Panc1 (cell line): ENCODE measurements at places on chromosomes 13 and 19. TPM values are rescaled to one million over a fixed set of nuclear protein-coding genes. Genes with fewer than 3 reads are reported as not detected.
A peak's percentile ranks its signal among the peaks of the same experiment; 100 is the strongest.

DNA sequence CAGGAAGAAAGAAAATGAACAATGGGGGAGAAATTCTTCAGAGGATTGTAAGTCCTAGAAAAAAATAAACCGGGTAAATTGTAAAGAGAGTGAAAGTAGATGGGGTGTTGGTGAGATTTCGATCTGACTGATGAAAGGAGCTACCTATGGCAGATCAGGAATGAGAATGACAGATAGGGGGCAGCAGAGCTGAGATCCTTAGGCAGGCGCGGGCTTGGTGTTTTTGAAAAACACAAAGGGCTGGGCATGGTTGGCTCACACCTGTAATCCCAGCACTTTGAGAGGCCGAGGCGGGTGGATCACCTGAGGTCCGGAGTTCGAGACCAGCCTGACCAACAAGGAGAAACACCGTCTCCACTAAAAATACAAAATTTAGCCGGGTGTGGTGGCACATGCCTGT lies 1468.6 kb upstream of the SLC10A2 start:
- no peak for DNase-seq

DNA sequence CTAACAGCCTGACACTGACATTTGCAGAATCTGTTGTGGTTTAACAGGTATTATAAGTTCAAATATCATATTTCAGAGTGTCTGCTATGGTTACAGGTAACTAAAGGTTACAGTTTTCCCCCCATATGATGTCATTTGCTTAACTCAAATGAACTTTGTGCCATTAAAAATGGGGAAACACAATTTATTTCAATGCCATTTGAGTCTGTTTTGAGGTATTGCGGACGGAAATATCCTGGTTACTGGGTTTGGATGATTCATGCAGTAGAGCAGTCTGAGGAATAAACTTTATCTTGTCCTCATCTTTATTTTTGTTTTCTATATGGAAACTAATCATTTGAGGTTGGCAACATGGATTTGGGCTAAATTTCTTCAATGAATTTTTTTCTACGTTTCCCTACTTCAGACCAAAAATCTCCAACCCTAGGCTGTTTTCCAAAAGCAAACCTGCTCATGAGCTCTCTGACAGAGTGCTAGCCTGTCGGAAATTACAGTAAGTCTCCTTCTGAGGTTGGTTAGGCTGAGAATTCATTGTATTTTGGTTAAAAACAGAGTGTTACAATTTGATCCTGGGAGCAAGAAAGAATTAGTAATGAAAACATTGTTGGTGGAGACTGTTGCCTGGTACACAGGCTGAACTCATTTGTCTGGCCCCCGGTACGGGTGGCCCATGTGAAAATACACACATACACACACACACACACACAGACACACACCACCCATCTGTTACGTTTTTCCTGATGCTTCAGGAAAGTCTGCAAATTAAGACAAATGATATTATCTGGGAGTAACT lies 66.1 kb downstream of the AKAP11 start:
- DNase-seq, result no peak

DNA sequence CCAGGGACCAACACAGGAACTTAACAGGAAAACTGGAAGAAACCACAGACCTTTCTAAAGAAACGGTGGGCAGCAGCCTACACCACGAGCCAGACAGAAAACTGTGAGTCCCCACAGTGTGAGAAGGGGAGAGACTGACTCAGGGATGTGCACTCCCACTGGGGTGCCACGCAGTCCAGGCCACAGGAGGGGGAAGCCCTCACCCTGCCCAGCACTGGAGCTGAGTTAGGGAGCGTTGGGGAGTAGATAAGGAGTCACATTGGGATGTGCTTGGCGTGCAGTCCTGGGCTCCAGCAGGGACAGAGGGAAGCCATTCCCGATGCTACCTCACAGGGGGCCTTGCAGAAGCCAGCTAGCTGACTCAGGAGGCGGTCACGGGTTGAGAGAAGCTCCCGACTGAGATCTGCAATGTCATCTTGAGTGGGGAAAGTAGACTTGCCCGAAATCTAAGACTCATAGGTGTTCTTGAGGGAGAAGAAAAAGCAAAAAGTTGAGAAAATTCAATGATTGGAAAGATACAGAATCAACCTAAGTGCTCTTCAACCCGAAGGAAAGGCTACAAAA lies 17.3 kb downstream of the SIGLEC8 start:
- DNase-seq, result no peak

GRCh38 chr19:4284176-4284958 lies 5.3 kb downstream of the SHD start:
- DNase-seq, result no peak

DNA sequence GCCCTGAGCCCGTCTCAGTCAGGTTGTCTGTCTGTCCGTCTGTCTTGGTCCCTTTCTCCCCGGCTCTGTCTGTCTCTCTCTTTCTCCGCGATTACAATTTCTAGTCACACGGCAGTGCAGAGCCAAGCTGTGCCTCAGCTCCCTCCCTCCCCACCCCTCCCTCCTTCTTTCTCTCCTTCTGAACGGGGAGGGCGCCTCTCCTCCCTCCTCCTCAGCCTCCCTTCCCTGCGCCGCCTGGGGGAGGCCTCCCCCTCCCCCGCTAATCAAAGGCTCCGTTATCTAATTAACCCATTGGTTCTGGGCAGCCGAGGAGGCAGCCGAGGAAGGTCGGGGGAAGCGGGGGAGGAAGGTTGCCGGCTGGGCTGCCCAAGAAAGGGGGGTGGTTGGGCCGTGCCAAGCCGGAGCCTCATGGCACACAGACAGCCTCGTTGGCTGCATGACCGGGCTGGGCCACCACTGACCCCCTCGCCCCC lies 16.5 kb downstream of the LRRC4B start:
- no peak for DNase-seq

- DNase-seq, result no peak
Observed at GRCh38 chr19:16208064-16208759, 10.5 kb downstream of the AP1M1 start.

GRCh38 chr13:89832827-89833226 lies 1514.7 kb upstream of the MIR17HG start:
- DNase-seq, result no peak

GRCh38 chr13:41061914-41062837 lies 867 bp downstream of the WBP4 start:
- DNase-seq, result no peak

GRCh38 chr13:21777166-21777565 lies 106.3 kb downstream of the FGF9 start:
- no peak for DNase-seq

DNA sequence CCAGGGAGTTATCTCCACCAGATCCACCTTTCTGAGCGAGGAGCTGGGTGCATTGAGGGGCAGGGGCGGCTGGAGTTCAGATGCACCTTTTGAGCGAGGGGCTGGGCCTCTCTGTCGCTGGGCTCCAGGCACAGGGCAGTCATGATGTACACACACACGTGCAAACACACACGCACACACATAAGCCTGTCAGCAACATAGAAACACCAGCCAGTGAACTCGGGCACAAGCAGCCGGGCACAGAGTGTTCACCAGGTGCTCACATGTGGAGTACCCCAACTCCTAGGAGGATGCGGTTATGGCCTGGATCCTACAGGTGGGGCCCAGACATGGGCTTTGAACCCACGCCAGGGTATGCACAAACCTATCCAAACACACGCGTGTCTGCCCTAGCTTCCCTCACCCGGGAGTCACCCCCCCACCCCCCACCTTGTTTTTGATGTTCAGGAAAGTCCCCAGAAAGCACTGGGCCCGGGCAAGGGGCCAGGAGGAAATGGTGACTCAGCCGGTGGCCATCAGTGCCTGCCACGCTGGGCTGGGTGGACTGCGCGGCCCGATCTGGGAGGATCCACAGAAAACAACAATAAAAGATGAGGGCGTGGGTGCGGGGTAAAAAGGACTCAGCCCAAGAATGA lies 13.3 kb downstream of the ARRDC2 start:
- no peak for DNase-seq

DNA sequence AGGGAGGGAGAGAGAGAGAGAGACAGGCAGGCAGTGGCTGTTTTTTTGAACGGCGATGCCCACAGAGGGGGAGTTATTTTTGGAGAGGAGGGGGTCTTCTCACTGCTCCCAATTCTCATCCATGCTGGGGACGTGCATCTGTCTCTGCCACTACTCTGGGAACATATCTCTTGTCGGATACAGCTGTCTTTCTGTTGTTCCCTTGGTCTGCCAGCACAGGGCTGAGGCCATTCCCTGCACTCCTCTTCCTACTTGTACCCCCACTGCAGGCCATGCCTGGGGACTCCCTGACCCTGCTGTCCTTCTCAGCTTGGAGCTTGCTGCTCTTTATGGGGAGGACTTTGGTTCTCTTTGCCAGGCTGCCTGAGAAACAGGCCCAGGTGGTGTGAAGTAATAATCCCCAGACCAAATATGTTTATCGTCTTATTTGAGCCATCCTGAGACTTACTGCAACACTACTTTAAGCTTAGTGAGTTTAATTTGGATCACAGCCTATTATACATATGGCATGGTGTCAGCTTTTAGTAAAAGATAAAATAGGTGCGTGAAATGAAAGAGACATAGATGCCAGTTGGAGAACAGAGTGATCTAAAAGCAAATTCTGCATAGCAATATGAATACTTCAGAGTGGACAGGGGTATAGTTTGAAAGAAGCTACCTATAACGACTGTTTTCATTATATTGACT lies 19.1 kb downstream of the LRCH1 start:
- DNase-seq, result no peak

DNA sequence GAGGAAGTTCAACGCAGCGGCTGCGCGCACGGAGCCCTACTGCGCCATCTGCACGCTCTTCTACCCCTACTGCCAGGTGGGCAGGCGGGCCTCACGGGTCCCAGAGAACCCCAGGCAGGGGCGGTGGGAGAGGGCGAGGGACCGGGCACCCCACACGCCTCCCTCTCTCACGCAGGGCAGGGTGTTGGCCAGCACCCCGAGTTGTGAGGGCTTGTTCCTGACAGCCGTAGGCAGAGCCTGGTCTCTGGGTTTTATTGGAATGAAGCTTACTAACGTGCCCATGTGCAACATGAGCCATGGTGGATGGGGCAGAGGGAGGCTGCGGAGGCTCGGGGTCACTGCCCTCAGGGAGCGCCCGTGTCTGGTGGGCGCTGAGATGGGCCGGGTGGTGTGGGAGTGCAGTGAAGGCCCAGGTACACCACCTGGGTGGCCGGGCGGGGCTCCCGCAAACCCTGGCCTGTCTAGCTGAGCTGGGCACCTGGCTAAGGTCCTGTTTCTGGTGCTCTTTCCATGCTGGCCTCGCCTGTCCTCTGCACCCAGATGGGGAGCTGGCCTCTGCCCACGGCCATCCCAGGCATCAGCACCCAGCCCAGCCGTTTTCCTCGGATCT lies 165.2 kb downstream of the KDM4B start:
- DNase-seq, result no peak

DNA sequence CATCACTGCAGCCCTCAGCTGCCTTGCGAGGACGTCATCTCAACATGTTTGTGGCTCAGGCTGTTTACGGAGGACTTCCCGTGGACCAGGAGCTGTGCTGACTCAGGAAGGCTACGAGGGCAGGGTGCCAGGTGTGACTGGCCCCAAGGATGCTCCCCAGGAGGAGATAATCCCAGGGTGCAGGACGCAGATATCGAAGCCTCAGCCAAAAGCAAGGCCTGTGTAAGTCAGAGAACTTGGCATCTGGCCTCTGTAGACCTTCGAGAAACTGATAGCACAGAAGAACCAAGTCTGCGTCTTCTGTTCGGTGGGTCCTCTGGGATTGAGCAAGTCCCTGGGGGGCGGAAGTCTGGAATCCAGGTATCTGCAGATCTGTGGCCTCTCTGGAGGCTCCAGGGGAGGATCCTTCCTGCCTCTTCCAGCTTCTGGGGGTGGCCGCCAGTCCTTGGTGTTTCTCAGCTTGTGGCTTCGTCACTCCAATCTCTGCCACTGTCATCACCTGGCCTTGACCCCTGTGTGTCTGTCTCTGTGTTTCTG lies 2.6 kb upstream of the DOHH start:
- no peak for DNase-seq

- DNase-seq, result no peak
Observed at GRCh38 chr19:51226067-51226466, 1.2 kb downstream of the CD33 start.

GRCh38 chr13:114339857-114340534 lies 25.7 kb downstream of the CHAMP1 start:
- no peak for DNase-seq

- DNase-seq, result no peak
Observed at GRCh38 chr13:66618702-66619101, 611.4 kb downstream of the PCDH9 start.

DNA sequence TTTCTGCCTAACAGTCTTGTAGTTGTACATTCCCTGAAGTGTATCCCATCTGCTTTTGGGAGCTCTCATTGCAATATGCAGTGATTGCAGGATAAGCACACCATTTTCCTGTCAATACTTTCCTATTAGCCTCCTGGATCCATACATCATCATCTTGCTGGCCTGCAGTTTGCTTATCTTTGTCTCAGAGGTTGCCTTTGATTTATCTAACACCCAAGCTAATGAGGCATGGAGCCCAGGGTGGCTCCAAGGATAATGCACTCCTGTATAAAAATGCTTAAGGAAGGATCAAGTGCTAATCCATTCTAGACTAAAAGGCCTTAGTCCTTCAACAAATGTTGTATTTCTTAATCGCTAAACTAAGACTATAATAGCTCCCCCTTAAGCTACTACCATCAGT lies 161.6 kb upstream of the OBI1 start:
- DNase-seq, result no peak

GRCh38 chr13:41465241-41465847 lies 8.0 kb downstream of the RGCC start:
- no peak for DNase-seq

- no peak for DNase-seq
Observed at GRCh38 chr13:75136151-75136550, 345.8 kb downstream of the TBC1D4 start.

- peak; percentile 53 for DNase-seq
Observed at GRCh38 chr19:52670046-52670445, 31.9 kb upstream of the ZNF83 start.

GRCh38 chr13:93976528-93976927 lies 503.0 kb downstream of the DCT start:
- DNase-seq, result no peak

DNA sequence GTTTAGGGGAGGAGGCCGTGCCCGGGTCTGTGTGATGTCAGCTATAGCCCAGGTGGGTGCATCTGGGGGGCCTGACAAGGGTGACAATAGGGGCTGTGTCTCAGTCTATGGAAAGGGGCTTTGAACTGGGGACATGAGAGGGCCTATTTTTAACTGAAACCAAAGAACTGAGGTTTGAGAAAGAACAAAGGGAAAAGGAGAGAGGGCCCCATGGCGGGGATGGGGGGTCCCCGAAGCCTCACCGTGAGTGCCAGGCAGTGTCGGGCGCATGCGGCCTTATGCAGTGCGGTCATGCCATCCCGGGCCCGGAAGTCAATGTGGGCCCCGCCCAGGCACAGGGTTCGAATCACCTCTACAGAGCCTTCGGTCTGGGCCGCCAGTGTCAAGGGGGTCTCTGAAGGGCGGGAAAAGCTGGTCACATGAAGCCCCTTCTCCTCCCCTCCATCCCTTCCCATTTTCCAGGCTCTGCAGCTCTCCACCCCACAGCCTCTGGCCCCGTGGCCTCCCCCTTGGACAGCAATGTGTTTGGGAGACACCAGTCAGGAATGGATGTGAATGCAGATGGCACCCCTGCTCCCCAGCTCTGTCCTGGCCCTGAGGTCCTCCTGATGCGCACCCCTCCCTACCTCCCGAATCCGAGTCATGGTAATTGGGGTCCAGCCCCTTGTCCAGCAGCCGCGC lies 5.9 kb downstream of the SHANK1 start:
- DNase-seq, result no peak

The KCNRG gene
- total RNA-seq, result 0.31 TPM

The SLC17A7 gene
- total RNA-seq, result 1.2 TPM

The URAD gene
- total RNA-seq, result not detected

The PSG3 gene
- total RNA-seq, result not detected

The CEACAM16 gene
- total RNA-seq, result not detected

The CEACAM5 gene
- 0.51 TPM for total RNA-seq

The PTGIR gene
- total RNA-seq, result 0.08 TPM

The F7 gene
- not detected for total RNA-seq

The SYNE4 gene
- total RNA-seq, result 1.1 TPM

The KANK2 gene
- total RNA-seq, result 121 TPM

The OR7A5 gene
- not detected for total RNA-seq

The ZNF723 gene
- not detected for total RNA-seq
